ENCODE measurements at places on chromosomes 7 and 10.

GRCh38 chr7:149261829-149262617 lies at the start of gene ZNF783:
Gene ZNF783, plus strand, starts transcription at chr7:149262196. Its CDS starts 138 bp downstream, at chr7:149262334.
- peak; percentile 87 for DNase-seq

DNA sequence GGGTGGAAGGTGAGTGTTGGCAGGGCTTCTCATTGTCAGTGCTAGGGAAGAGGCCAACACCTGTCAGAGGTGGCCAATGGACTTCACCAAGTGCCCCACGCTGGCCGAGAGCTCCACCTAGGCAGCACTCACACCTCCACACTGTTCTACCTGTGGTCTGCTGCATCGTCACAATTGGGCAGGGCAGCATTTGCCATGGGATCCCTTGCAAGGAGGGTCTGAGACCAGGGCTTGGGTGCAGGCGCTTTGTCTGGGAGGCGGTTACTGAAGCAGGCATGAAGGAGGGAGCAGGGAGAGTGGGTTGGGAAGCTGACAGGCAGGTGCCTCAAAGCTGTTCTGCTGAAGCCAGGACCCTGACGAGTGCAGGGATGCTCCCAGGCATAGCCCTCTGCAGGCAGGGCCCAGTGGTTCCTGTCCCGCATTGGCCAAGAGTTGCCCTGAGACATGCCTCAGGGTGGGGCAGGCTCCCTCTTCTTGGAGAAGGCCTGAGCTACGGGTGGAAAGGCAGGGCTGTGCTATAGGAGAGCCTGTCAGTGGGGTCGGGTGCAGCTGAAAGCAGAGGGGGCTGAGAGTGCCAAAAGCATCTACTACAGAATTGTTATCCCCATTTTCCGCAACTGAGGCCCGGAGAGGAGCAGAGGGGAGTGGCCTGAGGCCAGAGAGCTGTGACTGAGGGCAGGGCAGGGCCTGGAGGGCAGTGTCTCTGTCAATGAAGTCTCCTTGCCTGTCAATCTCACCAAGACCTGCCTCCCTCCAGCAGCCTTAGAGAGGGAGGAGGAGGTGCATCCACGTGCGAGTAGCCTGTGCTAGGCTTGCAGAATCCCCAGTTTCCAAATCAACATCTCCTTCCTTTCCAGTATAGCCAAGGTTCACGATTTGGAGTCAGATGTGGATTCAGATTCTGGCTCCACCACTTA lies 4.0 kb downstream of the RBP3 start:
- DNase-seq, result no peak

- DNase-seq, result no peak
These were observed 61.8 kb upstream of the A1CF start for GRCh38 chr10:50946991-50947781.

DNA sequence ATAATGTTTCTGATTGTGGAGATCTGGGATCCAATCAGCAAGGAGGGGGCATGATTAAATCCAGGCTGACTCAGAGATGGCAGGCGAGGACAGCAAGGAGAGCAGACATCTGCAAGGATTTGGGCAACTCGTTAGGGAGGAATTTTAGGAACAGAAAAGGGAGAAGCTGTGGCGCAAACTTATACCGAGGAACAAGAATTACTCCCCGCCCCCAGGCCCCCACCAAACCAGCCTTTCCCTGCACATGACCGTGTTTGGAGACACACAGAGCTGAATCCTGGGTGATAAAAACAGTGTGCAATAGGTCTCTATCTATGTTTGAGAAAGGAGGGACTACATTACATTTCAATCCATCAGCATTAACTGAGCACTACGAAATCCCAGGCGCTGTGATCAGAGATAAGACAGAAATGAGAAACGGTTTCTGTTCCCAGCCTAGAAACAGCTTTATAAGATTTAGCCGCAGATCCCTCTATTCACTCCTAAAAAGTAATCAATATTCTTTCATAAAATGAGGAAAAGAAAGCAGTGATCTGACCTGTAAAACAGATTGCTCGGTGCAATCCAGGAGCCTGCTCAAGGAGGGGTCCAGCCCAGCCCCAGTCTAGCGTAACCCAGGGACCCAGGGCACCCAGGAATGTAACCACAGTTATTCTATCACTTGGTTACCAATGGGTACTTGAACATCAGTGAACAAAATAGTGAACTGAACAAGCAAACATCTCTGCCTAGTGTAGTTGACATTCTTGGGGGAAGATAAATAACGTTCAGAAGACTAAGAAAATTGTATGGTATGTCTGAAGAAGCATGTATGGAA lies 37.2 kb upstream of the RAPGEF5 start:
- no peak for DNase-seq

DNA sequence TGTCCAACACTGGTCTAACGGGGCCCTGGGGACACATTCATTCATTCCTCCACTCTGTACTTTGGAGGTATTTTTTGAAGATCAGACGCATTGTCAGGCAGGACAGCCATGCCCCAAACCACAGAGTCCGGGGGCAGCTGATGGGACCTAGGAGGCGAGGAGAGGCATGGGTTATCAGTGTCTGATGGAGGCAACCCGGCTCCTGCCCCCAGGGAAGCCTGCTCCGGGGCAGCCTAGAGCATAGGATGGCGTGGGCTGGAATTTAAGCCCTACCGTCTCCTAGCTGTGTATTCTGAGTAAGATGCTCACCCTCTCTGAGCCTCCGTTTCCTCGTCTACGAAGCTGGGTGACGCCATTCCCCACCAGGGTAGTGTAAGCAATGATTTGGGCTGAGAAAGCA lies 55.4 kb upstream of the ELN start:
- no peak for DNase-seq

DNA sequence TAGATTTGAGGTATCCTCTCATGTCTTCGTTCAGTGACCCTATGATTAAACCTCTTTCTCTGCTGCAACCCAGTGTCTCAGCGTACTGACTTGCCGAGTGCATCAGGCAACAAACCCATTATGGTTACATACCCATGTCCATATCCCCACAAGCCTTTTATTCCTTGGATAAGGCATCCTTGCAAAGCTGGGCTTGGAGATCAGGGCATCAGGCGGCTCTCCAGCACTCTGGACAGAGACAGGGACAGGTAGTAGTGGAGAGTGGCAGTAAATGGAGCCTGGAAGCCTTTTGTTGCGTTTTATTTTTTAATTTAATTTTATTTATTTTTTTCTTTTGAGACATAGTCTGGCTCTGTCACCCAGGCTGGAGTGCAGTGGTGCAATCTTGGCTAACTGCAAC lies 32.0 kb upstream of the NPFFR1 start:
- no peak for DNase-seq

- no peak for DNase-seq
These were observed 26.5 kb upstream of the GPR141 start for GRCh38 chr7:37656913-37657530.

DNA sequence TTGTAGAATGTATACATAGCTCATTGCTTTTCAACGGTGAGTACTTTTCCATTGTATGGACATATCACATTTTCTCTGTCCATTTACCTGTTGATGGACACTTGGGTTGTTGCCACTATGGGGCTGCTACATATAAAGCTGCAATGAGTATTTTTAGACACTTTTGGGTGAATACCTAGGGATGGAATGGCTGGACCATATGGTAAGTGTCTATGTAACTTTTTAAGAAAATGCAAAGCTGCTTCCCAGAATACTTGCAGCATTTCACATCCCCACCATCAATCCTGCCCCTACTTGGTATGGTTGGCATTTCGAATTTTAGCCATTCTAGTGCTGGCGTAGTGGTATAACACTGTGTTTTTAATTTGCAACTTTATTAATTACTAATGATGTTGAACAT lies 274.6 kb downstream of the TNS3 start:
- no peak for DNase-seq

DNA sequence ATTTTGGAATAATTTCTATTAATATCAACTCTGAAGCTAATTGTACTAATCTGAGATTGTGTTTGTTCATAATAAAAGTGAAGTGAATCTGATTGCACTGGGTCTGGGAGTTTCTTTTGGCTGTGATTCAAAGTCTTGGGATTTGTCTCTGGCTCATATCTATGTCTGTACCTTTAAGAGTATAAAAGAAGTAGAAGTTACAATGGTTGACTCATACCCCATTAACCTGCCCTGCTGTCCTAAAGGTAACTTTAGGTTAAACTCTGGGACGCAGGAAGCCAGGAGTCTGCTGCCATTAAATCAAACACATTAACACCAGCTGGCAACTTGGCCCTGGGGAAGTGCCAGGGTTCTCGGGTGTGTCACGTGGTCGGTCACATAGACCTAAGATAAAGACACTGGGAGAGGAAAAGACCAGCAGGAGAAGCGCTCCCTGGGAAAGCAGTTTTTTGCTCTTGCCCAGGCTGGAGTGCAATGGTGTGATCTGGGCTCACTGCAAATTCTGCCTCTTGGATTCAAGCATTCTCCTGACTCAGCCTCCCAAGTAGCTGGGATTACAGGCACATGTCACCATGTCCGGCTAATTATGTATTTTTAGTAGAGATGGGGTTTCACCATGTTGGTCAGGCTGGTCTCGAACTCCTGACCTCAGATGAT lies 17.8 kb downstream of the SCD start:
- peak; percentile 96 for DNase-seq

DNA sequence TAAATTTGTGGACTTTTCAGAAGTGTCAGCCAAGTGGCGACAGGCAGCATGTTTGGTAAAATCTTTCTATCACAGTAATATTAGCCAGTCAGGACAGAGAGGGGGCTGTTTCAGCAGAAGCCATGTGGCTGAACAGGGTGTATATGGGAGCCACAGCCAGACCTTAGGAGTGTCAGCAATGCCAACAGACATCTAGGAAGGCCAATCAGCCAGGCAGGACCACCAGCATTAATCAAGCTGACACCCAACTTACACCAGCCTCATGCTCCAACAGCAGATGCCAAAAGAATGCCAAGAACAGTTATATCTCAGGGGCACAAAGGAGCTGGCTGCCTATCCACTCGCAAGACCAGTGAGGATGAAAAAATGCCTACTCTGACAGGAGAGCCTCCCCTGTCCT lies 54.8 kb downstream of the RAPGEF5 start:
- no peak for DNase-seq

DNA sequence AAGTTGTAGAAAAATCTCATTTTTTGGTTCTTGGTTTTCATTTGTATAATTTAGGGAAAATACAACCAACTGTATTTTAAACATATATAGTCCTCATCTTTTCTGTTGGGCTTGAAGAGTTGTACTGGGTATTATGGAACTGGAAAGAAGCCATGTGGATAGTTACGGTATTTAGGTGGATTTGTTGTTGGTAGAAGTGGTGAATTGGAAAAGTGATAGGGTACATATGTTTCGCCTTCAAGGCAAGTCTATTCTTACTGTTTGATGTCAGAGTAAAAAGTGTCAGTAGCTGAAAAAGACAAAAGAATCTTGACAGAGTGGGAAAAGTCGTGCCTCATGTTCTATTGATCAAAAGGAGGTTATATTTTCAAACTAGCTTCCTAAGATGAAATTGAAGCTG lies 64.6 kb downstream of the GBF1 start:
- no peak for DNase-seq

DNA sequence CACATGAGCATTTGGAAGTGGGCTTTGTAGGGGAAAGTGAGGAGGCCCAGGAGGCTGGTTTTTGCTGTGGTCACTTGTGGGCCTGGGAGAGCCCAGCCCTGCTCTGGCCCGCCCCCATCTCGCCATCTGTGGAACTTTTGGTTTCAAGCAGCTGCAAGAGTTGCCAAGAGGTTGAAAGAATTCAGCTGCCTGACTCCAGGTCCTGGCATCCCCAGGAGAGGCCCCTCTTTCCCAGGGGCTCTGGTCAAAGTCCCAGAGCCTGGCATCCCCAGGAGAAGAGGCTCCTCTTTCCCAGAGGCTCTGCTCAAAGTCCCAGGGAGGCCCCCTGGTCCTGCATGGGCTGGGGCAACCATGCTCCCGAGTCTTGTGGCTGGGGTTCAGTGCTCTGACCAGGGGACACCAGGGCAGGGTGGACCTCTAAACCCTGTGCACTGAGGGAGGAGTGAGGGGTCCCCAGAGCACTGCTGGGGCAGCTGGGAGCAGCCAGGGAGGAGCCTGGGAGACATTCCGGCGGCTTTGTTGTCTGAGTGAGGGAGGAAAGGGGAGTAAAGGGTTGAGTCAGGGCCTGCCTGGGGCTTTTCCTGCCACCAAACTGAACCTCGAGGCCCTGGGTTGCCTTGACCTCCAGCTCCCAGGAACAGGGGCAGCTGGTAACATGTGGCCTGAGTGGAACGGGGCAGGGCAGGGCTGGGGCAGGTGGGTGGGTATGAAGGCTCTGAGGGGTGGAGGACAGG lies 27.7 kb upstream of the CSGALNACT2 start:
- DNase-seq, result no peak

DNA sequence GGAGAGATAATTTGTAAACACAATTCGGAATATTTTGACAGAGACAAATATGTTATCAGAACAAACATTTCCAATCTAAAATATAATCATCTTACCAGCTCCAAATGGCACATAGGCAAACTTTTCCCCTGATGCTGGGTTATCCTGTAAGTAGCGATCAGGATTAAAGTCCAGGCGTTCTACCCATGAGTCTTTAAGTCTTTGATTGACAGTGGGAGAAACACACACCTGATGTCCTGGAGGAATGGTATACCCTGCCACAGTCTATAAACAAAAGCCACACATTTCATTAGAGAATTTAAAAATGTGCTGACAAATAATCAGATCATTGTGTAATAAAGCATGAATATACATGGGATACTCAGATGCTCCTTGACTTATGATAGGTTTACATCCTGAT lies 17.3 kb downstream of the CYP51A1 start:
- DNase-seq, result no peak

DNA sequence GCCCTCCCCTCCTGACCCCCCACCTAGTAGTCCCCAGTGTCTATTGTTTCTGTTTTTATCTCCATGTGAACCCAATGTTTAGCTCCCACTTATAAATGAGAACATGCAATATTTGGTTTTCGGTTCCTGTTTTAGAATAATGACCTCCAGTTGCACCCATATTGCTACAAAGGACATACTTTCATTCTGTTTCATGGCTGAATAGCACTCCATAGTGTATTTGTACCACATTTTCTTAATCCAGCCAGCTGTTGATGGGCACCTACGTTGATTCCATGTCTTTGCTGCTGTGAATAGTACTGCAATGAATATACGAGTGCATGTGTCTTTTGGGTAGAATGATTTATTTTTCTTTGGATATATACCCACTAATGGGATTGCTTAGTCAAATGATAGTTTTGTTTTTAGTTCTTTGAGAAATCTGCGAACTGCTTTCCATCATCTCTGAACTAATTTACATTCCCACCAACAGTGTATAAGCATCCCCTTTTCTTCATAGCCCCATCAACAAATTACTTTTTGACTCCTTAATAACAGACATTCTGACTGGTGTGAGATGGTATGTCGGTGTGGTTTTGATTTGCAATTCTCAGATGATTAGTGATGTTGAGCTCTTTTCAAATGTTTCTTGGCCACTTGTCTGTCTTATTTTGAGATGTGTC lies 128.4 kb upstream of the PHYHIPL start:
- DNase-seq, result no peak

DNA sequence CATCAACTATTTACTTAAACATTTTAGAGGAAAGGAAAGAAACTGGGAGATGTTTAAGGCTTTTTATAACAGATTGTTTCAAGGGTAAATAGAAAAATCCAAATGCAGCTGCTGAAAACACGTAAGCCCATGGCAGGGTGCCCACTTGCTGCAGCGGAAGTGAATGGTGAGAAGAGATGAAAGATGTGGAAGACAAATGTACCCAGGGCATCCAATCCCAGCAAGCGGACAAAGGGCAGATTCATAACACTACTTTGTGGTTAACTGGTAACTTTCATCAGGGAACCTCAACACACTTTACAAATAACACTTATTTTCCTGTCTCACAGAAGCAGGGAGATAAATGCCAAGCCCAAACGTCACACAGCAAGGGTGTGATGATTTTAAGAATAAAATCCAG lies 358.4 kb downstream of the KCNMA1 start:
- peak; percentile 80 for DNase-seq

GRCh38 chr7:26449175-26450165 lies 157.8 kb downstream of the SNX10 start:
- DNase-seq, result no peak

GRCh38 chr7:45922810-45923209 lies 1.7 kb upstream of the IGFBP3 start:
- DNase-seq, result no peak

Data from SW480 (cell line).